ENCODE measurements at places on chromosomes 6 and 20.

GRCh38 chr6:145139140-145139850 lies 596.0 kb downstream of the EPM2A start:
- DNase-seq, result peak; percentile 37

DNA sequence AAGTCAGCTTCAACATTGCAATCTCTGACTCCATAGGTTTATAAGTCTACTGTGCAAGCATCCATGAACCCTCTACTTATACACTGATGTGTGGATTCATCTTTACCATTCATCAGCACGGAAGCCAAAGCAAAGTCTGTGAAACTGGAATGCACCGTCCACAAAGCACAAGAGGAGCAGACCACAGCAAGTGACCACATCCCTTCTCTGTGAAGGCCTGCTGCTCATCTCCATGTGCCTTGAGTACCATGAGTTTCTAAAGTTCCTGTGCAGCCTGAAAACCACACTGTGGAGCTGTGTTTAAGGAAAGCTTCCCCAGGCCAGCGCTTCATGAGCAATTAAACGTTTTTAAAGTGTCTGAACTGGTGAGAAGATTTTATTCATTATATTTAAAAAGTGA lies 20.0 kb downstream of the GABRR1 start:
- no peak for DNase-seq

GRCh38 chr6:5729080-5729434 lies 277.7 kb downstream of the NRN1 start:
- DNase-seq, result peak; percentile 57

DNA sequence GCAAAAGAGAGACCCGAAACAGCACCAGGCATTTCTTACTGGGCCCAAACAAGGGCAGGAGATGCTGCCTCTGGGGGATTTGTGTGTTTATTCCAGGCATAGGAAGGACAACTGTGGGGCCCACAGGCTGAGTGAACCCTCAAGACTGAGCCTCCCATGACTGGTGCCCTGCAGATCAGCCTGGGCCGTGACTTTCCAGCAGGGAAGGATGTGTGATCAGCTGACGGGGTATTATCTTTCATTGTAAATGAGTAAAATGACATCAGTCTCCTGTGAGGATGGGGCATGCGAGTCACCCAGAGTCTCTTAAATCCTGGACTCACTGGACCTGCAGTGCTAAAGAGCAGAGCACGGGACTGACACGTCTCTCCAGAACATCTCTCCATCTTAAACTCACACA lies 3.9 kb upstream of the TEAD3 start:
- peak; percentile 48 for DNase-seq

- peak; percentile 25 for DNase-seq
Measured at GRCh38 chr6:10720265-10720959, 2.5 kb upstream of the TMEM14C start.

Data from fibroblast of upper back skin (primary cell).